ENCODE measurements at places on chromosomes 6 and 20. TPM values are rescaled to one million over a fixed set of nuclear protein-coding genes. Genes with fewer than 3 reads are reported as not detected.

CRISP2 gene
- total RNA-seq = 739 TPM

ENPP3 gene
- total RNA-seq = 2.8 TPM

MAP7 gene
- total RNA-seq = 38.5 TPM

LGSN gene
- 0.62 TPM for total RNA-seq

SAMD5 gene
- total RNA-seq = 27.9 TPM

CST5 gene
- total RNA-seq = not detected

SMIM26 gene
- 98.0 TPM for total RNA-seq

CTCFL gene
- total RNA-seq = 24.8 TPM

TMEM217 gene
- 16.2 TPM for total RNA-seq

LBP gene
- 0.87 TPM for total RNA-seq

NDUFAF4 gene
- 19.1 TPM for total RNA-seq

BACH2 gene
- 8.3 TPM for total RNA-seq

- no peak for DNase-seq
Observed at GRCh38 chr6:166143011-166143410, 24.6 kb downstream of the TBXT start.

DNA sequence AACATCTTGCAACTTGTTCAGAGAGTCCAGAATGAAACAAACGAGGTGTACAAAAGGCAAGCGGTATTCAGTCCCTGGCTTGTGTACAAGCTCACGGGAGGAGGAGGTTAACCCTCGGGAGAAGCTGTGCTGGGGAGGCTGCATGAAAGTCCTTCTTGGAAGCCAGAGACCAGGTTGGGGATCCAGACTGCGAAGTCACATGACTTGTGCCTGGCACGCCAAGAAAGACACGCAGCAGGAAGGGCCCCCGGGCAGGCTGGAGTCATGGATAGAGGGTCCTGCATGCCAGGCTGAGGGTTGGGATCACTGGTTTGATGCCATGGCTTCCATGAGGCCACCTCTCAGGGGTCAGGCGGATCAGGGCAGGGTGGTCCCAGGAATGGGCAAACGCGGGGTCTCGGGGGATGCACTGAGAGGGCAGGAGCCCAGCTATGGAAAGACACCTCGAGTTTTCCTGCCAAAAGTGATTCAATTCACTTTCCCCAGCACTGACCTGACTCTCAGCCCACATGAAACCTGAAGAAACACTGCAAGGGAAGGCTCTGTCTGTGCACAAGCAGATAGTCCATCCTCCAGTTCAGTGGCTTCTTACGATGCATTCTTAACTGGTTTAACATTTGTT is 79.4 kb downstream of the DLL1 start:
- DNase-seq = no peak

DNA sequence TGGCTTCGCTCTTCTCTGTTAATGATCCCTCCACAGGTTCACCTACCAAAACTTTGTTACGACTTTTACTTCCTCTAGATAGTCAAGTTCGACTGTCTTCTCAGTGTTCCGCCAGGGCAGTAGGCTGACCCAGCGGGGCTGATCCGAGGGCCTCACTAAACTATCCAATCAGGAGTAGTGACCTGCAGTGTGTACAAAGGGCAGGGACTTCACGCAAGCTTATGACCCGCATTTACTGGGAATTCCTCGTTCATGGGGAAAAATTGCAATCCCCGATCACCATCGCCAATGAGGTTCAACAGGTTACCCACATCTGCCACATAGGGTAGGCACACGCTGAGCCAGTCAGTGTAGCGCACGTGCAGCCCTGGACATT is 771.4 kb upstream of the DEFB115 start:
- no peak for DNase-seq

GRCh38 chr20:16930656-16931055 is 182.5 kb downstream of the OTOR start:
- no peak for DNase-seq

DNA sequence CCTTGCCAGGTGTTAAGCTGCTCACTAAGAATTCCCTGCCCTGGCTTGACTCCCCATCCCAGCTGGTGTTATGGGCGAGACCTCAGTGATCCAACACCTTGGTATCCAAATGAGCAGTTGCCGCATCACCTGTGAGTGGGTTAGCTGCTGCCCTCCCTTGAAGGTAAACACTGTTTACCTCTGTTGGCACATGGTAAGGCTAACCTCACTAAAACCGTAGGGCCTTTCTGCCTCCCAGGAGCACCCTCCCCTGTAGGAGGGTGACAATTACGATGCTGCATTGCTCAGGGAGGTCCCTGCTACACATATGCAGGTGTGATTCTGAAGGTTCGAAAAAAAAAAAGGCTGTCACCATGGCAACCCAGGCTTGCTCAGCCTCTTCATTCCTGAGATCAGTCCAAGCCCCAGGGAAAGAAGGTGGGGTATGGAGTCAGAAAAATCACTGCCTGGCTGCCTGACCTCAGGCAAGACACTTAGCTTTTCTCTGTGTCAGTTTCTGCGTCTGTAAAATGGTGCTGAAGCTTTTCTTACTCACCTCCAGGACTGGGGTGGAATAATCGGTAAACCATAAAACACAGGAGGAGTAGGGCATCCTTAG is 19.5 kb downstream of the PNPLA1 start:
- DNase-seq = no peak

DNA sequence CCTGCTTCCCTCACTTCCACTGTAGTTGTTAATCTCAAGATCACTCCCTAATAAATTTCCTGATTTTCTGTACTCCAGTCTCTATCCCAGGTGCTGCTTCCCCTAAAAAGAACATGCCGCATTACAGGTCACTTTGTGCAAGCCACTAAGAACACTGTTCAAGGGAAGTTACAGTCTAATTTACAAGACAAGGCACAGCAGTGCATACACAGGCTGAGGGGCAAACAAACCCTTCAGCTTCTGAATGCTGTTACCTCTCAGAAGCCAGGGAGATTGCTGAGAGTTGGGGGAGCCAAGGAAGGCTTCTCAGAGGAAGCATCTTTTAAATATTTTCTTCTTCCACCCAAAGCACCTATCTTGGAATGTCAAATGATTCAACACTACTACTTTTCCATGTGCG is 445.3 kb upstream of the FLRT3 start:
- no peak for DNase-seq

- DNase-seq = no peak
Observed at GRCh38 chr20:36760647-36761046, 12.9 kb downstream of the DSN1 start.

DNA sequence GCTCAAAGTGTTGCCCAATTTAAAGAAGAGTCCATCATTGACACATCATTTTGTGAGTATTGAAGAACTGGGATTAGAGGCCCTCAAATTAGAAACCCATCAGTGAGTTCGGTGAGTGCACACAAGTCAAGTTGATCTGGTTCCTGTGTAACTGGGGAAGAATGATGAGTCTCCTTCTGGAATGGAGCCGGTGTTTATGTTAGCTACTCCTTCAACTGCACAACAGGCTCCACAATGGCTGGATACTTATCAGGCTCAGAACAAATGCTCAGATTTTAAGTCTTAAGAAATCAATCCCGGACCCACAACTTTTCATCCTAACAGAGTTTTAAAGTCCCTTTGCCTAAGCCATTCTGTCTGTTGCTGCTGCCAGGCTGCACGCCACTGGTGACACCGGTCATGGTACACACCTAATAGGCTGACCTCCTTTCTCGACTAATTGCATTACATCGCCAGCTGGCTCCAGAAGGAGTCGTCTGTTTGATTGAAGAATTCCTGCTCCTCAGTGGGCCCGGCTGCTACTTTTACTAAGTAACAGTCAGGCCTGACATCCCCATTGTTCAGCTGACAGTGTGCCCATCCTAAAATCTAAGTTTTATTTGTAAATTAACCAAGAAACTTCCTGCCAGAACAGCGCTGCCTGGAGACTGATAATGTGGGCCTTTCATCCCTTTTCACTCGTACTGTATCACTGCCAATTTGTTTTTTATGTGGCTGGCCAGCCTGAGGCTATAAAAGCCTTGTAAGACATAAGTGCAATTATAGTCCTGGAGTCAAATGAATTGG is 130.4 kb downstream of the INSM1 start:
- no peak for DNase-seq

GRCh38 chr20:51930775-51931174 is 128.5 kb upstream of the SALL4 start:
- no peak for DNase-seq

- DNase-seq = no peak
Observed at GRCh38 chr6:164942271-164942670, 367.1 kb downstream of the C6orf118 start.

DNA sequence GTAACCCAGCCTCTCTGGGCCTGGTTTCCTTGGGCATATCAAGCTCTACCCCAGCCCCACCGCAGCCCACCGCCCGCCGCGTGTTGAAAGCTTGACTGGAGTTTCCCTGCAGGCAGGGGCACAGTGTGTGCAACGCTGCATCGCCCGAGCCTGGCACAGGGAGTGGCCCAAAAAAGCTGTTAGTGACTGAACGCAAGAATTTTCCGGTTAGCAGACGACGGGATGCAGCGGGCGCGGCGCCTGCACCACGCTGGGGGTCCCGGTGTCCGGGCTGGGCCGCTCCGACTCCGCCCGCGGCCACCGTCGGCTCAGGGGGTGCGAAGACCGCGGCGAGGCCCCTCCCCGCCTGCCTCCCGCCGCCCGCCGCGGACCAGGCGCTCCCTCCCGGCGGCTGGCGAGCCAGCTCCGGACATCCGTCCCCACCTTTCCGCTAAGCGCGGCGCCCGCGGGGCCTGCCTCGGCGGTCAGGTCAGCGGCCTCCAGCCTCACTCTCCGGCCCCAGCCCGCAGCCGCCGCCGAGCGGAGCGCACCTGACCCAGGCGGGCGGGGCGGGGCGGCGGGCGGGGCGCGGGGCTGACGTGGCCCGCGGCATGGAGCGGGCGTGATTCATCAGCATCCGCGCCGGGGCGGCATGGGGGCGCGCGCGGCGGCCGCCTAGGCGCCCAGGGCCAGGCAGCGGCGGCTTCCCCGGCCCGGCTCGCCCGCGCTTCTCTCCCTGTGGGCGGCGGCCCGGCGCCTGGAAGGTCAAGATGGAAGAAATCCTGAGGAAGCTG is at the start of gene ARFGEF3:
TSS of gene ARFGEF3 (plus strand) at position 602 of the 773 bp plus-strand sequence. CDS start at position 750, 148 bp downstream.
- peak; percentile 58 for DNase-seq

DNA sequence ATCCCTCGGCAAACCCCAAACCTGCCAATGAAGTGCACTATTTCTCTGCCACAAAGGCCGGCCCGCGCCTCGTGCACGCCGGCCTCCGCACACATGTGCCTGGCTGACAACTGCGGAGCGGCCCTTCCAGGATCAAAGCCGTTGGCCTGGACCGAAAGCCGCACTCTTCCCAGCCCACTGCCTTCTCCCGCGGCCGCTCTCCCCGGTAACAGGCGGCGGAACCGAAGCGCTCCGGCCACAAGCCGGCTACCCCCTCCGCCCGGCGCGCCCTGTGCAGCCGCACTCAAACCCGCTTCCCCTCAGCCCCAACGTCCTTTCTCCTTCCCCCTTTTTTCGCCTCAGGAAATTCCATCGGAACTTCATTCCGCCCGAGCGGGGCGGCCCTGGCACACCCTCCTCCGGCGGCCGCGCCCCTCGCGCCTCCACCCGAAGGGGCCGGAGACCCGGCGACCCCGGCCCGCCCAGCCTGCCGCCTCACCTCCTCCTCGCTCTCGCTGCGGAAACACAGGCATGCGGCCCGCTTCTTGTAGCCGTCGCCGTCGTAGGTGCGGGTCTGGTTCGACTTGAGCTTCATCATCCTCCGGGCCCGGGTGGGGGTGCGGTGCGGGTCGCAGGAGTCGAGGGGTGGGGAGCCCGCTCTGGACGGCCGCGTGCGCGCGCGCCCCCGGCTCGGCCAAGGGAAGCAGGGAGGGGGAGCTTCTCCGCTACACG is 528 bp downstream of the NUDT3 start:
- DNase-seq = peak; percentile 73

GRCh38 chr6:14706378-14706929 is 539.4 kb upstream of the JARID2 start:
- DNase-seq = no peak

DNA sequence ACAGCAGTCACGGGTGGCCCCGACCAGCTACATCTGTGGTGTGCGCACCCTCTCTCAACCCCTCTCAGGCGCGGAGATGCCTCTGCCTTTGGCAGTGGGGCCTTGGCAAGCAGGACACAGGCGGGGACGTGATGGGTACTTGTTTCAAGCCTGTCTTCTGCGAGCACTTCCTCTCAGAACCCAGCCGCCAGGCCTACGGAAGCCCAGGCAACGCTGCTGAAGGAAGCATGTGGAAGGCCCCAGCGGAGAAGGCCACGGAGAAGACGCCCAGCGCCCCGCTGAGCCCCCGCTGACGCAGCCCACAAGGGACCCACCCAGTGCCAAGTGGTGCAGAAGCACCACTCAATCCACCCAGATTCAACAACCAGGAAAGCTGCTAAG is 13.0 kb downstream of the SERPINB6 start:
- DNase-seq = peak; percentile 40

- DNase-seq = no peak
Observed at GRCh38 chr20:62463651-62464424, 12.0 kb downstream of the GATA5 start.

- peak; percentile 78 for DNase-seq
Observed at GRCh38 chr6:101393251-101393828, at the start of gene GRIK2. Gene GRIK2, plus strand, starts transcription at chr6:101393708.

GRCh38 chr20:23407781-23408464 is 13.4 kb downstream of the NAPB start:
- DNase-seq = no peak

GRCh38 chr6:104123227-104123626 is 736.5 kb downstream of the HACE1 start:
- DNase-seq = no peak

DNA sequence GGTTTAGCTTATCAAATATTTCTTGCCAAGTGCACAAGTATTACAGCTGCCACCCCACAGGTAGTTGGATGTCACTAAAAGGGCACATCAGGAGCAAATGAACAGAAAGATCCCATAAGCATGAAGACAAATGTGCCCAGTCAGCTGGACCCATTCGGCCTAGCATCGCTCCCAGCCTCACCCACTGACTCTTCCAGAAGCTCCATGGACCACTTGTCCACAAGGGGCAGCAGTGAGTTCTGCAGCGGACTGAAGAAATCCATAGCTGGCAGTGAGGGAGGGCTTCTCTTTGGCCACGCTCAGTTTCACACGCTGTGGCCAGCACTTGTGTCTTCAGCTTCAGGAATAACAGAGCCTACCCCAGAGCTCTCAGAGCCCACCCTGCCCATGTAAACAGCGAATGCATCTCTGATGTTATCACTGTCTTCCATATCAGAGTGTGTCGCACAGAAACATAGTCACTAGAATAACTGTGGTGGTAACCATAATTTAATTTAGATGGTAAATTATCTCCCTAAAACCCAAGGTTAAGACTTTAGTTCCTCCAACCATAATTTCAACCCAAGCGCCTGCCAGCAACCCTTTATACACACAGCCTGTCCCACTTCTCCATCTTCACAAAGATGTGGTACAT is 15.8 kb downstream of the CGA start:
- peak; percentile 86 for DNase-seq

- DNase-seq = no peak
Observed at GRCh38 chr6:44051515-44051914, 75.7 kb downstream of the MRPL14 start.

GRCh38 chr6:12598919-12599318 is 117.6 kb upstream of the PHACTR1 start:
- no peak for DNase-seq

GRCh38 chr6:2962004-2962403 is 9.4 kb downstream of the SERPINB6 start:
- no peak for DNase-seq

- no peak for DNase-seq
Observed at GRCh38 chr6:97524811-97525210, 241.8 kb upstream of the MMS22L start.

- DNase-seq = no peak
Observed at GRCh38 chr6:168097621-168098430, 18.8 kb upstream of the FRMD1 start.
